ENCODE measurements at places on chromosomes 2 and 18. TPM values are rescaled to one million over a fixed set of nuclear protein-coding genes. Genes with fewer than 3 reads are reported as not detected.

The FSIP2 gene
- polyA plus RNA-seq: 0.87 TPM

The CCL20 gene
- 0.31 TPM for polyA plus RNA-seq

The SLC14A1 gene
- 1.7 TPM for polyA plus RNA-seq

The TMEM163 gene
- polyA plus RNA-seq: 7.8 TPM

GRCh38 chr18:24470805-24471204, 10.4 kb downstream of the HRH4 start:
- no peak for DNase-seq

The FIGN gene
- 9.0 TPM for polyA plus RNA-seq

DNA sequence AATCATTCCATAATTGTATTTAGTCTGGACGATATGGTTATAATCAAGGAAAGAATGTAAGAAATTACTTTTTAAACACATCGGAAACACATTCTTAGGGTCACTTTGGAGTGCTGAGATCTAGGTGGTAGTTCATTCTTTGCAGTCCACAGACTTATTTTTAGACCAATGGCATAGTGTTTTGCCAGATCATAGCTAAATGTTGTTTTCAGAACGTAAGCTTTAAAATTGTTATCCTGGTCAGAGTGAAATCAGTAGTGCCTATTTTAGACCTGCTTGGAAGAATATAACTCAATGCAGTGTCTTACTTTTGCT, 4.3 kb downstream of the MYL12A start:
- DNase-seq: no peak

DNA sequence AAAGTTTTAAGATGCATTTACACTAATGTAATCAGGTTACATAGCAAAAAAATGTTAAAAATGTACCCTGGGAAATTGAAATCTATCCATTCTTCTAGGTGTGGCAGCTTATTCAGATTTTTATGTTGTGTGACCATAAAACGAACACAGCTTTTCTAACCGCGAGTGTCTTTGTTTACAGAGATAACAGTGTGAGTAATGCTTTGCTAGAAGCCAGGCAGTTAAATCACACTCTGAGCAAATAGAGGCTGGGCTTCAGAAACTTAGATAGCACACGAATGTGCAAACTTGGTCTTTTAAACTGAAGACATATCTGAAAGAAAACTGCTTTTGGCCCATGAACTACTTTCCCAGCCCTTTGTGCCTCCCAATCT, 116.1 kb downstream of the SPTBN1 start:
- no peak for DNase-seq

- DNase-seq: no peak
Observed at GRCh38 chr18:56593906-56594305, 44.5 kb downstream of the TXNL1 start.

- peak; percentile 26 for DNase-seq
Observed at GRCh38 chr2:10584242-10584753, 105.5 kb downstream of the NOL10 start.

DNA sequence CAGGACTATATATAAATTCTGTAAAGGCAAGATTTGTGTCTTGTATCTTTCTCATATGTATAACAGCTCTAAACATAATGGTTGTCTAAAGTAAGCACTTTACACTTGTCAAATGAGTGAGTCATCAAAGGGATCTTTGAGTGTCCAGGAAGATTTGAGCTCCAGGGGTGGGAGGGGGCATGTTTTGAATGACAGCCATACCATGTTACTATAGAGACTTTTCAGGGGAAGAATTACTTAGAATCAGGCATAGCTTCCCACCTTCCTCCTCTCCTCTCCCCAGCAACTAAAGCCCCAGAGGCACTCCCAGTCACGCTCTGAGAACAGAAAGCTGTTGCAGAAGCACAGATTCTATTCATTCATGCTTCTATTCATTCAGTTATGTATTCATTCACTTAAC, 65.8 kb upstream of the ALK start:
- no peak for DNase-seq

DNA sequence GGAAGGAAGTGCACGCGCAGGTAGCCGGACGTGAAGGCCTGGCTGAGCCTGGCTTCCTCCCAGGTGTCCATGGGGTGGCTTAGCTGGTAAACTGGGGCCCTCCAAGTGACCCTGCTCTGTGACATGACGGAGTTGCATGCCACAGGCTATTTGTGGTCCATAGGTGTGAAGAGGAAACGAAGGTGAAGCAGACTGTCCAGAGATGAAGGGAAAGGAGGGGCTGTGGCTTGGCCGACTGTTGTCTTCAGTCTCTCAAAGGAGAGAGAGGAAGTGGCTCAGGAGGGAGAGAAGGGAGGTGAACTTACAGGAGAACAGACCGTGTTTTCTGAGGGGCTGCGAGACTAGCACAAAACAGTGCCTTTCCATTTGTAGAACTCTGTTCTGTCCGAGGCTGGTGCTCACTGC, 19.3 kb downstream of the INPP5D start:
- DNase-seq: no peak

The IDH1 gene
- polyA plus RNA-seq: 83.2 TPM

GRCh38 chr2:234690569-234691213, 193.8 kb upstream of the ARL4C start:
- no peak for DNase-seq

DNA sequence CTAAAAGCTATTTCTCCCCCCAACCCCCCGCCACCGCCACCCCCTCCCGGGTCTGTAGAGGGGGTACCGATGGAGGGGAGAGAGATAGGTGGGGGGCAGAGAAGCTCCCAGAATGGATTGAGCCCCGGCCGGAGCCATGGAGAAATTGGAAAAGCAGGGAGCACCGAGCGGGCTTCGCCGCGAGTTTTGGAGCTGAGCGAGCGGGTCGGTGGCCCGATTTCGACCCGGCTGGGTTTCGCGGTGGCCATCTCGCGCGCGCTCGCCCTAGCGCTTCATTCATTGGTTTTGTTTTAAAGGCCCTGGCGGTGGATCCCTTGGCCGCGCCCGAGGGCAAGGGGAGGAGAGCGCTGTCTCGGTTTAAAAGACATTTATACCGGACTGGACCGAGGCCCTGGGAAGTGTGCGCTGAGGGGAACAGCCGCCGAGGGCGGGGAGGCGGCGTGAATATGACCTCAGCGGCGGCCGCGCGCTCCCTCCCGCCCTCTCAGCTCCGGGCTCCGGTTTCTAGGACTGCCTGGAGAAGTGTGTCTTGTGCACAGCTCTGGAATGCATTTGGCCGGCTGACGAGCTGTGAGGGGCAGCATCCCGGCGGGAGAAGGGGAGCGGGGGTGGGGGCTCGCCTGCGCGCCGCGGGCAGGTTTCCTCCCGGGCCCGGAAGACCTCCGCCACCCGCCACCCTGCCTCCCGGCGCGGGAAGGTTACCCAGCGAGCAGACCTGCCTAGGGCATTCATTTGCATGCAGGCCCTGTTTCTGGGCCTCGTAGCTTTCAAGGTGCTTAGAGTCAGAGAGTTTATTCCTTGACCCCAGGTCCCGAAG, 1.7 kb upstream of the SMAD7 start:
- peak; percentile 88 for DNase-seq

DNA sequence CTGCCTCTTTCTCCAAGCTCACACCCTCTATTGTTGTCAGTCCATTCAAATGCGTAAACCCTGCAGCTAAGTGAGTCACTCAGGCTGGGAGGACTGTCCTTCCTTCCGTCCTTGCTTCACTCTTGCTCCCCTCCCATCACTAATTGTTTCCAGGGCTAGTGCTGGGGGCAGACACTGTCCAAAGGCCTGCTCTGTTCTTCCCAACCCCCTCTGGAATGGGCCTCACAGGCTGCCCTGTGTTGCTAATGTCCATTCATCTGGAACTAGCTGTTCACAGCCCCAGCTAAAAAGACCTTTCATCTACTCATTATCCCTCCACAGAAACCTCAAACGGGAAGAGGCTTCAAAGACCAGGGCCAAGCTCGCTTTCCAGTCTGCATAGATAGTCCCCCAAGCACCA, 31.9 kb upstream of the NRP2 start:
- no peak for DNase-seq

The DUSP28 gene
- 6.1 TPM for polyA plus RNA-seq

GRCh38 chr18:49857708-49858107, 44.4 kb upstream of the ACAA2 start:
- DNase-seq: no peak

DNA sequence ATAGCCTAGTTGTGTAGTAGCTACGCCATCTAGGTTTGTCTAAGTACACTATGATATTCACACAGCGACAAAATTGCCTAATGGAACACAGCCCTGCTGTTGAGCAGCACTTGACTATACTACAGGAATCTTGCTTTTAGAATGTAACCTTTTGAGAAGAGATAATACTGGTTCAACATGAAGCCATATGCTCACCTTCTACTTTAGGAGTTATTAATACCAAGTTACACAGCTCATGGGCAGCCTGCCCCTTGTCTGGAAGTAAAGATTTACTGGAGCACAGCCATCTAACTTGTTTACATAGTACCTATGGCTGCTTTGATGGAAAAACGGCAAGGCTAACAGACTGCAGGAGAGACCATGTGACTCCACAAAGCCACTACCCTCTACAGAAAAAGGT, 174.8 kb downstream of the DYM start:
- DNase-seq: peak; percentile 7

DNA sequence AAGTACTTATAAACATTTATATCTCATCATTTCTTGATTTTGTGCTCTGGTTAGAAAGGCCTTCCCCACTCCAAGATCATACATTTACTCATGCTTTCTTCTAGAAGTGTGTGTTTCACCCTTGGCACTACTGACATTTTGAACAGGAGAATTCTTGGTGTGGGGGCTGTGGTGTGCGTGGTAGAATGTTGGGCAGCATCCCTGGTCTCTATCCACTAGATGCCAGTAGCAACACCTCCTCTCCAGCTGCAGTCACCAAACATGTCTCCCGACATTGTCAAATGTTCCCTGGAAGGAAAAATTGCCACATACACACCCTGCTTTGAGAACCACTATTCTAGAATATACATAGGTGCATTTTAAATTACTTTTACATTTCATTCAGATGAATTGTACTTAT, 8.7 kb upstream of the TGIF1 start:
- DNase-seq: no peak

GRCh38 chr2:160288324-160288723, 88.3 kb upstream of the ITGB6 start:
- DNase-seq: no peak

The CLEC4F gene
- 0.07 TPM for polyA plus RNA-seq

Measured in right lung (tissue), 10 donors.